ENCODE measurements at places on chromosomes 2 and 18. TPM values are rescaled to one million over a fixed set of nuclear protein-coding genes. Genes with fewer than 3 reads are reported as not detected.

The VPS54 gene
- polyA plus RNA-seq = 29.5 TPM

The TEX44 gene
- not detected for polyA plus RNA-seq

The TMEM163 gene
- 0.39 TPM for polyA plus RNA-seq

The IFIH1 gene
- polyA plus RNA-seq = 17.6 TPM

The PLGLB2 gene
- polyA plus RNA-seq = 2.4 TPM

GRCh38 chr2:237540823-237541222 lies 25.6 kb upstream of the PRLH start:
- peak; percentile 30 for DNase-seq

GRCh38 chr2:143762176-143762928 lies 633.1 kb downstream of the ARHGAP15 start:
- no peak for DNase-seq

GRCh38 chr2:47721296-47721695 lies 61.6 kb upstream of the MSH6 start:
- DNase-seq = no peak

GRCh38 chr2:95298486-95299111 lies 1.5 kb downstream of the KCNIP3 start:
- DNase-seq = no peak

DNA sequence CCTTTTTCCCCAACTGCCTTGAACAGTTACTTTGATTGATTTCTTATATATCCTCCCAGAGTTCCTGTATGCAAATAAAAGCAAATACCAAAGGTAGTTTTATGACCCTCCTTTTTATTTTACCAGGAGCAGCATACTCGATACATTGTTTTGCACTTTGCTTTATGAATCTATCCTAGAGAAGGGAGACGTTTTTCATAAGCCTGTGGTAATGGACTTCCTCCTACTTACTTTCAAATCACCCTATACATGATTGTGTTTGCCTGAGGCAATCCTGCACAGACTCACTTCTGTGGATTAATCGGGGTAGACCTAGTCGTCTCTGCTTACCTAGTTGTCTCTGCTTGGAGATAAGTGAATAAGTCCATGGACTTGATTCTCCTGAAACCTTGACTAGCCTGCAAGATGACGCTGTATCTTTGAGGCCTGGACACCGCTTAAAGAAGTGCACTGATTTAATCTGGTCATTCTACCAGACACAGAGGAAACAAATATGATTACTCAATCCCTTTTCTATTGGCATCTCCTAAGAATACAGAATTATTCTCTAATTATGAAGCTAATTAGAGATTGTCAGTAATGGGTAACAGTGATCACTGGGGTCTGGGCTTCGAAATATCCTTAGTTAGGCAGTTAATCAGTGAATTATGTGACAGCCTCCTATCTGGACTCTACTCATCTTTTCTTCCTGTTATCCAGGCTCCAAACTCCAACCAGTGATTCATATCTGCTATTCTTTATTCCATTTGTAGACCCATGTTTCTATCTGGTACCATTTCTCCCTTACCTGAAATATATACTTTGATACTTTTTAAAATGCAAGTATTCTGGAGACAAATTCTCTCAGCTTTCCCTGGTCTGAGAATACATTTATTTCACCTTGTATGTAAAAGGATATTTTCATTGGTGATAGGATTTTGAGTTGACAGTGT lies 447.4 kb upstream of the TRIB2 start:
- no peak for DNase-seq

GRCh38 chr2:80073134-80073561 lies 231.4 kb downstream of the LRRTM1 start:
- peak; percentile 37 for DNase-seq

All from large intestine (tissue), 12 donors.